NCI-H1930 (cell line): ENCODE measurements at places on chromosomes 5 and 9.

DNA sequence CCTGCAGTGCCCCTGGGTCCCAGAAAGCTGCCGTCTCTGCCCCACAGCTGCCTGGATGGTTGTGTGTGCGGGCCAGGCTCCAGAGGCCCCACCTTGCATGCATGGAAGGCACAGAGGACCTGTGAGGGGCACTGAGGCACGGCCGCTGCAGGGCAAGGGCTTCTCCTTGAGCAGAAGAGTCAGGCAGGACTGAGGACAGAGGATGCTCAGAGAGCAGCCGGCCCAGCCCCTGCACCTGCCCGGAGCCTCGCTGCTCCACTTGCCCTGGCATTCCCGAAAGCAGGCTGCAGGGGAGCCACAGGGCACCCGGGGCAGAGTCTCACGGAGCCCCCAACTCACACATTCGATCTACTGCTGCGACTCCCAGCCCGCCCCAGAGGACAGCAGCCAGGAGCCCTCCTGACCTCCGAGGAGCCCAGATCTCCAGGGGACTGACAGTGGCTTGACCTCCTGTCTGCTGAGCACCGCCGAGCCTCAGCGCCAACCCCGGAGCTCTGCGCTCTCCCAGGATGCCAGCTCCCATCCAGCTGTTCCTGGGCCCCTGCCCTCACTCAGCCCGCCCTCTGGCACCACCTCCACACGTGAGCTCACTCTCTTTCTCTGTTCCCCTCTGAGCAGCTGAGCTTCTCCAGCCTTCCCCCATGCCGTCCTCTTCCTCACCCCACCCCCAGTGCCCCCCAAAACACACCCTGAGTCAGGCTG, 95.0 kb downstream of the KCNT1 start:
- no peak for DNase-seq

DNA sequence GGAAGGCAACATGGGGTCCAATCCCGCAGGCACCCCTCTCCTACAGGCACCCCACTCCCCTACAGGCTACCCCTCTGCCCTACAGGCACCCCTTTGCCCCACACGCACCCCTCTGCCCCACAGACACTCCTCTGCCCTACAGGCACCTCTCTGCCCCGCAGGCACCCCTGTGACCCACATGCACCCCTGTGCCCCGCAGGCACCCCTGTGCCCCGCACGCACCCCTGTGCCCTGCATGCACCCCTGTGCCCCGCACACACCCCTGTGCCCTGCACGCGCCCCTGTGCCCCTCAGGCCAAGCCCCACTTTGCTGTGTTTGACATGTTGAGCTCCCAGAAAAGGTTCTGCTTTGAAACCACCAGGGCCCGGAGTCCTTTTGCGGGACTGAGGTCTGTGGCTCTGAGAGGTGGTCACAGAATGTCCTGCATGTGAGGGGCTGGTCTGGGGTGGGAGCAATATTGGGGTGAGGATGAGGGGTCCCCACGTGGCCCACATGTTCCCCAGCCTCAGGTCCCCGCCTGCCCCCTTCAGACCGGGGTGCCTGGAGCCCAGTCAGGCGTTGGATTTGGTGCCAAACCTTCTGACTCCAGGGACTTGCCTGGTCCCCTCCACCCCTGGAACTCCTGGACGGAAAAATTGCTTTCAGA, 616 bp upstream of the QRFP start:
- no peak for DNase-seq

DNA sequence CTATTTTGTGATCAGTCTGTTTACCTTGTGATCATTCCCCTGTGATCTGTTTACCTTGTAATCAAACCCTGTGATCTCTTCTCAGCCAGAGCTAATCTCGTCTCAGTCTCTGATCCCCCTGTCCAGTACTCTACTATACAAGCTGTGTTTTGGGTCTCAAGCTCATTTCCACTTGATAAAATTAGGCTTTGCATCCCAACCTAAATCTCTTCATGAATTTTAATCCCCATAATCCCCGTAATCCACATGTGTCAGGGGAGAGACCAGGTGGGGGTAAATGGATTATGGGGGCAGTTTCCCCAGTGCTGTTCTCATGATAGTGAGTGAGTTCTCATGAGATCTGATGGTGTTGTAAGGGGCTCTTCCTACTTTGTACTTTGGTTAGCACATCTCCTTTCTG, 157.2 kb downstream of the PRR16 start:
- no peak for DNase-seq

- DNase-seq = no peak
These were observed 477.0 kb upstream of the RGMB start for GRCh38 chr5:98296426-98296825.

DNA sequence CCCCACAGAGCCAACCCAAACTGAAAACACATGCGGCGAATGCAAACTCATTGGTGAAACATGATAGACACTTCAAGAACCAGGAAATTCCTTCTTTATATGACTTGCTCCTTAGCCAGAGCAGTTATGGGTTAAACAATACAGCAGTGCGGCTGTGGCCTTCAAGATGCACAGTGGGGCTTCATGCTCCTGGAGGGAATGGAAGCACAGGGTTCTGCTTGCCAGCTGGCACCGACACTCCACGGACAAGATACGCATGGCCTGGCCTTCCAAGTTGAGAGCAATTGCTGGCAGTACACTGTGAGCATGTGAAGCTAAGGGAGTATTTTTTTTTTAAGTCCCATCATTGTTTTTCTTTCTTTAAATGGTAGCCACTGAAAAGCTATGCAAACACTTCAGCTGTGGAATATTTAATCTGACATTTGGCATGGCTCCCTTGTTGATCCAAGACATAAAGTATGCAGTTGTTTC, 451.6 kb upstream of the CD180 start:
- no peak for DNase-seq

GRCh38 chr5:141826674-141827073, 51.5 kb downstream of the PCDH1 start:
- DNase-seq = no peak

DNA sequence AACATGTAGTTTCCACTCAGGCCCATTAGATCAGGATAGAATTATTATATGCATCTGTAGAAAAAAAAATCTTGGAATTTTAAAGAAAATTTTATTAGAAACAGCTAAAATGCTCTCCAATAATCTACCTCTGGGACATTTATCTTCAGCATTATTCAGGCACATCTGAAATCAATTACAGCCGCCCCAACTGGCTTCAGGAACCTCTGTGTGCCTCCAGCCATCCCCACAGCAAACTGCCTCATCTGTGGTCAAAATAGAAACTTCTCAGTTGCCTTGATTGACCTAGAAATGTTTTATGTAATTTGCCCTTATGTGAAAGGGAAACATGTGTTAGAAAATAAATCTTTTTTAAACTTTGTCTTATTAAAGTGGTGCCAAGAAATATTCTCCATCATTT, 120.1 kb upstream of the LPAR1 start:
- DNase-seq = no peak

DNA sequence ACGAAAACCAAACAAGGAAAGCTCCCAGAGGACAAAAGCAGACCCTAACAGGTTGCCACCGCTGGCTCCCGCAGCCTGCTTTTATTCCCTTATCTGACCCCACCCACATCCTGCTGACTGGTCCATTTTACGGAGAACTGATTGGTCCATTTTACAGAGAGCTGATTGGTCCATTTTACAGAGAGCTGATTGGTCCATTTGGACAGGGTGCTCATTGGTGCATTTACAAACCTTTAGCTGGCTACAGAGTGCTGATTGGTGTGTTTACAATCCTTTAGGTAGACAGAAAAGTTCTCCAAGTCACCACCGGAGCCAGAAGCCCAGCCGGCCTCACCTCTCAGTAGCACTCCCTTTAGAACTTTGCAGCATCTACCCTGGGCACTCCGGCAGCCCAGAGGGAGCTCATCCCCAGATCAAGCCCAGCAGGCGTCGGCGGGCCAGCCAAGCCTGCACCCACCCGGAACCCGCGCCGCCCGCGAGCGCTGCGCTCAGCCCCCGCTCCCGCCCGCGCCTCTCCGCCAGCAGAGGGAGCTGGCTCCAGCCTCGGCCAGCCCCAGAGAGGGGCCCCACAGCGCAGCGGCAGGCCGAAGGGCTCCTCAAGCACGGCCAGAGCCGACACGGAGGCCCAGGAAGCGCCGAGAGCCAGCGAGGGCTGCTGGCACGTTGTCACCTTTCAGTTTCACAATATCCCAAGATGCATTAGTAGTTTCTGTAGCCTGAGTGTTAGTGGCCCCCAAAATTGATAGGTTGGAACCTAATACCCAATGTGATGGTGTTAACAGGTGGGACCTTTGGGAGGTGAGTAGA, 35.3 kb upstream of the CLPTM1L start:
- peak; percentile 69 for DNase-seq

GRCh38 chr5:170056561-170057267, 49.0 kb upstream of the FOXI1 start:
- DNase-seq = no peak

DNA sequence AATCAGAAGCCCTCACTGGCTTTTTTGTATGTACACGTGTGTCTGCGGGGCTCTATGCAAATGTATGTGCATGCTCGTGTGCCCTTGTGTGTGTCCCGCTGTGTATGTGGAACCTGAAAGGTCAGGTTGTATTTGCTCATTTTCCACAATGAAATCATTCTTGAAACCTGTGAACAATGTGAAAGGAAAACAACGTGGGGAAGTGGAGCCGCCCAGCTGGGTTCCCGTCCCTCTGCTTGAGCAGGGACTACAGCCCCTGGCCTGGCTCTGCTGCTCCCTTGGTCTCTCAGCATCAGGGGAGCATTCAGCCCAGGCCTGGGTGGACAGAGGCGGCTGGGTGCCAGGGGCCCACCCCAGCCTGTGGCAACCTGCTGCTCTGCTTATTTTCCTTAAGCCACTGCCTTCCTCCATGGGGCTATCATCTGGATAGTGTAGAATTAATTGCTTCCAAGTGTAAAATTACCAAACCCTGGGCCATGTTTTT, 3.0 kb downstream of the ECSCR start:
- no peak for DNase-seq

DNA sequence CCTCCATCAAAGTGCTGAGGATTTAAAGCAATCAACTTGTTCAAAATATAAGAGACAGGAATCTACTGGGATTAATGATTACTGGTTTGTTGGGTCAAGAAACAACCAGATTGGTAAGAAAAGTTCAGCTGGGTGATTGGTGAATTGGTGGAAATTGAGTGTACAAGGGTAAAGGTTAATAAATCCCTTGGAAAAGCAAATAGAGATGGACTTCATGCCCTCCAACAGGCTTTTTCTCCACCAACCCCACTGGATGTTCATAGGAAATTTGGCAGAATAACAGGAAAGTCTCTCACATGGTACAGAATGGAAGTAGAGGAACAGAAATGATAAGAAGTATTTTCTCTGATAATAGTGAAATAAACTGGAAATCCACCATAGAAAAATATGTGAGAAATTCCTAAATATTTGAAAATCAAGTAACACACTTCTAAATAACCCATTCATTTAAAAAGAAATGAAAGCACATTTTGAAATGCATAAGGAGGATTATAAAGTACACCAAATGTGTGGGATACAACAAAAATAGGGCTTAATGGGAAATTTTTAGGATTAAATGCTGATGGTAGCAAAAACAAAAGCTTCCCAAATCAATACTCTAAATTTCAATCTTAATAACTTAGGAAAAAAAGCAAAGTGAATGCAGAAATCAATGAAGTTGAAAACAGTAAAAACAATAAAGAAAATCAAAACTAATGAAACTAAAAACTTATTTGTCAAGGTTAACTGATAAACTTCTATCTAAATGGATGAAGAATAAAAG, 426.2 kb downstream of the HTR1A start:
- DNase-seq = no peak

- peak; percentile 71 for DNase-seq
These were observed 248.0 kb downstream of the NTRK2 start for GRCh38 chr9:84917366-84918070.

- DNase-seq = no peak
These were observed 170.0 kb downstream of the CACNA1B start for GRCh38 chr9:138047469-138048040.
